ENCODE measurements at places on chromosomes 4 and X. TPM values are rescaled to one million over a fixed set of nuclear protein-coding genes. Genes with fewer than 3 reads are reported as not detected.

Gene CENPVL2
- not detected for total RNA-seq

Gene GC
- total RNA-seq, result not detected

Gene AMBN
- total RNA-seq, result not detected

Gene RXFP1
- total RNA-seq, result 0.73 TPM

Gene RBM46
- total RNA-seq, result 0.15 TPM

Gene LUZP4
- not detected for total RNA-seq

Gene VSIG1
- not detected for total RNA-seq

Gene OGT
- 117 TPM for total RNA-seq

Gene PRRG3
- total RNA-seq, result 4.6 TPM

Gene TCP11X2
- total RNA-seq, result not detected

Gene SPANXB1
- not detected for total RNA-seq

Gene CHRDL1
- total RNA-seq, result 0.99 TPM

Gene ELMOD2
- 67.3 TPM for total RNA-seq

Gene DIPK2B
- 0.15 TPM for total RNA-seq

Gene FSTL5
- total RNA-seq, result under 0.01 TPM

Gene SULT1E1
- not detected for total RNA-seq

Gene DMD
- total RNA-seq, result 3.9 TPM

Gene SLC10A3
- 21.1 TPM for total RNA-seq

Gene GJB1
- total RNA-seq, result not detected

Gene KLHL4
- 0.58 TPM for total RNA-seq

Gene TSPAN5
- total RNA-seq, result 109 TPM

Data from smooth muscle cell of trachea (primary cell).